RWPE1 (cell line): ENCODE measurements at places on chromosomes 6 and 20.

- DNase-seq: no peak
Measured at GRCh38 chr6:151757506-151757955, 50.0 kb upstream of the ESR1 start.

DNA sequence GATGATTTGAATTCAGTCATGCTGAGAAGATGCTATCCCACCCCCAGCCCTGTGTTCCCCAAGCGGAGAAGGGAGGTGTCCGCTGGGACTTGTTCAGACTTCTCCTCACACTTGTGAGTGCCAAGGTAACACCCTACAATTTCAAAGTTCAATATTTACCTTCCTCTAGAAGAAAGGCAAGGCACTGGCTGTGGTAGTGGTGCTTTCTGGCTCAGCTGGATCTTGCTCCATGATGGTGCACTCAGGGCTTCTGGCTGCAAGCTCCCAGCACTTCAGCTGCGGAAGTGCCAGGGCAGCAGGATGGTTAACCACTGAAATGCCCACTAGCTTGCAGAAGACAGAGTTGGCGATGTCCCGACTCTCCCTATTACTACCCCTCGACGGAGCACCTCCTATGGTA, 135.4 kb downstream of the MTFR2 start:
- no peak for DNase-seq

DNA sequence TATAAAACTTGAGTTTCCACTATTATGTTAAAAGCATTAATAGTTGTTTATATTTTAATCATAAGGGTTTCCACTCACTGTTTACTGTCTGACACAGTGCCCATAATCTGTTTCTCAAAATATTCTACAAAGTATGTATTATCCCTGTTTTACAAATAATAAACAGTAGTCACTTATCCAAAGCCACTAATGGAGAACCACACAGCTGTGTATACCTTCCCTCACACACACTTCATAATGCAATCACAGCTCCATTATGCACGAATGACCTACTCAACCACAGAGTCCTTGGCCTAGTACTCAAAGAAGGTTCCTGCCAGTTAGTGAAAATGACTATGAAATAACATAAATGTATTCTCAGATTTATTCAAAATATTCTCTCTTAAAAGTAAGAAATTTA, 103.1 kb downstream of the EPB41L2 start:
- no peak for DNase-seq

DNA sequence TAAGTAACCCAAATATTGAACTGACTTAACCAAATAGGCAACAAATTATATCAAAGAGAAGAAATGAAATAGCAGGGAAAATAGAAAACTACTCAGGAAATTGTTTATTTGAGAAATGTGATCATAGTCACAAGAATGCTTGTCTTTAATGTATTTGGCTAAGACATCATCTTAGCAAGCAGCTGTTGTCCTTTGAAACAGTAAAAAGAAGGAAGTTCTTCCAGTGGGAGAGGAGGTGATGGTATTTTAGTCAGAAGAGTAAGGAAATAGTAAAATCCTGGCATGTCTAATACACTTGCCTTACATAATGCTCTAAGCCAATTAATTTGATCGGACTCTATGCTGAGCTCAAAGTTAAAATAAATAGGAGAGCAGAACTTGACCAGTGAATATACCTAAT, 126.5 kb downstream of the EPM2A start:
- DNase-seq: no peak

DNA sequence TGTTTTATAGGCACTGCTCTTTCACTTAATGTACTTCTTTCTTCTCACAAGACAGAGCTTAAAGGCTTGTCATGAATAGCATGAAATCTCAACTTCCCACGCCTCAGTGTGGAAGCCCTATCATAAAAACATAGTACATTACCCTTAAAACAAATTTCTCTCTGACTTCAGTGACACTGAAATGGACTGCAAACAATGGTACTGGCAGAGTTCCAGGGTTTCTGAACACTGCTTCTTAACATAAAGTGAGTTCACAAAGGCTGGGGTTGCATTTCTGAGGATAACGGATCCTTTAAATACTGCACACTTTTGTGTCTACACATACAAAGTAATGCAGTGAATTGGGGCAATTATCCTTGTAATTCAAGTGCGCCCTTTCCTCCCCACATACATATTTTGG, 32.3 kb upstream of the PLEKHG1 start:
- no peak for DNase-seq

DNA sequence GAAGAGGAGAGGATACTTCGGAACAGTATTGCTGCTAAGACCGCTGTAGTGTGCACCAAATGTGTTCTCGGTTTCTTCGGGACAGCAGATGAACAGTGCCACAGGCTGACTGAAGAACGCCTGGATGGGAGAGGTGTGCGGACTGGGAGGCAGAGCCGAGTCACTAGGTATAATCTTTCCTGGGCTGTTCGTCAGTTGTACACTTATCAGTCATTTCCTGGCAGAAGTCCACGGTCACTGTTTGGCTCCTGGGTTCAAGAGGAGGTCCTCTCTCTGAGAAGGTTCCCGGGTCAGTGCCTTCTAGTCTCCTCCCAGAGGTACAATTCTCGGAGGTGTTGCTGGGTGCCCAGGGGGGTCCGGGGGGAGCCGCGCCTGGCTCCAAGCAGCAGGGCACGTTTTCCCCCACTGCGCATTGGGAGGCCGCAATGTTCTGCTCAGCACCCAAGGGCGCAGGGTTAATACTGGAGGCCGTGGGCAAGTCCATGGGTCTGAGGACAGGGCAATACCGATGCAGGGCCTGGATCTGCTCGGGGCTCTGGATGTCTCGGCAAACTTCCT, 38.1 kb downstream of the GJA10 start:
- DNase-seq: no peak

DNA sequence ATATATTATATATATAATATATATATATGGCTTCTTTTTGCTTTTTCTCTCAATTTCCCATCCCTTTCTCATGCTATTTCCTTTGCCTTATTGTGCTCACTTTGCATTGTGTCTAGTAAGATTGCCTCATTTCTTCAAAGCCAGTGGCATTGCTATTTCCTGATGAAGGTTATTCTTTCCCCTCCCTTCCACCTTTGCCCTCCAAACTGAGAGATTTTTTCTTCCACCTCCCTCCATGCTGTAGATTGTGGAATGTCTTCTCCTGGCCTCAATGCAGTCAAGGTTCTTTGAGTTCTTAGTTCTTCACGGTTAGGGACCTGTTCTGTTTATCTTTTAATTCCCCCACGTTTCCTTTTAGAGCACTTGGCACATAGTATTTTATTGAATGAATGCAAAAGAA, 17.2 kb downstream of the SH3BGRL2 start:
- no peak for DNase-seq

GRCh38 chr6:1364791-1365190, 24.6 kb upstream of the FOXF2 start:
- no peak for DNase-seq

- peak; percentile 86 for DNase-seq
Measured at GRCh38 chr6:138086573-138087196, 20.5 kb downstream of the PERP start.

DNA sequence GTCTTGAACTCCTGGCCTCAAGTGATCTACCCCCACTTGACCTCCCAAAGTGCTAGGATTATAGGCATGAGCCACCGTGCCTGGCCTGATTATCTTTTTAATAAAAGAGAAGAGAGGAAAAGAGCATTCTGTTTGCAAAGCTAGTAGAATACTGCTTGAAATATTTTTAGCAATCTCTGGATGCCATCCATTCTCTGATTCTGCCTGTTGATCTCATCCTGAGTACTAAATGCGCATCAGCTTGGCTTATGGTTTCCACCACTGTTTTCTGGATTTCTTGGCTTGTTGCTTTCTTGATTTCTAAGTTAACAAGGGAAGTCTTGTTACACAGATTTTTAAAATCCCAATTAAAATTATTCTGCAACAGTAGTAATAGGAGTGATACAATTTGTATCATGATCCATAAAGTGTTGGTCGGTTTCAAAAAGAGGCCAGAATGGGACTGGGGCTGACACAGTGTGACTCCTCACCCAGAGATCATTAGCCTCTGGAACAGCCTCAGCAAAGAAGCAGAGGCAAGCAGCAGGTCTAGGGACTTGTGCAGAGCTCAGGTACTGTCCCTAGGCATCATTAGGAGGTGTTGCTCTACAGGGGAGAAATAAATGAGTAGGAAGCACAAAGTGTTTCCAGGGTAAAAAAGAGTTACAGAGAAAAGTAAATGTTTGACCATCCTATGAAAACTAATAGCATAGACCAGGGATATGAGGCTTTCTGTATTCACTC, 17.8 kb upstream of the SLC16A10 start:
- no peak for DNase-seq

DNA sequence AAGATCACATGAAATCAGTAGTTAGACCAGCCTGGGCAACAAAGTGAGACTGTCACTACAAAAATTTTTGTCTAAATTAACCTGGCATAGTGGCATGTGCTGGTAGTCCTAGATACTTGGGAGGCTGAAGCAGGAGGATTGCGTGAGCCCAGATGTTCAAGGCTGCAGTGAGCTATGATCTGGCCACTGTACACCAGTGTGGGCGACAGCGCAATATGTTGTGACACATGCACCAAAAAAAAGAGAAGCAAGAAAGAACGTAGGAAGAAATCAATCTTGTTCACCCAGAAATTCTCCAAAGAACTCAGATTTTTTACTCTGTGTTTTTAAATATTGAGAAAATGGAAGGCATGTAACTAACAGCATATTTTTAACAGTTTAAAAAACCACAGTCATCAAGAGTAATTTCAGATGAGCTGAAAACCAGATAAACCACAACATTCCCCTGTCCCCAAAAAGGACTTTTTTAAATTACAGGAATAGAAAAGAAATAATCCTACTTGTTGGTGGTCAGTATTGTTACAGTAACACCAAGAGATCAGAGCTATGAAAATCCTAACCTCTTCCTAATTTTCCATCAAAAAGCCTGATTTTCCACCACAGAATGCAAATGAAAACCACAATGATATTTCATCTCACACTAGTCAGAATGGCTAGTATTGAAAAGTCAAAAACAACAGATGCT, 240.2 kb downstream of the KHDC1L start:
- DNase-seq: no peak

DNA sequence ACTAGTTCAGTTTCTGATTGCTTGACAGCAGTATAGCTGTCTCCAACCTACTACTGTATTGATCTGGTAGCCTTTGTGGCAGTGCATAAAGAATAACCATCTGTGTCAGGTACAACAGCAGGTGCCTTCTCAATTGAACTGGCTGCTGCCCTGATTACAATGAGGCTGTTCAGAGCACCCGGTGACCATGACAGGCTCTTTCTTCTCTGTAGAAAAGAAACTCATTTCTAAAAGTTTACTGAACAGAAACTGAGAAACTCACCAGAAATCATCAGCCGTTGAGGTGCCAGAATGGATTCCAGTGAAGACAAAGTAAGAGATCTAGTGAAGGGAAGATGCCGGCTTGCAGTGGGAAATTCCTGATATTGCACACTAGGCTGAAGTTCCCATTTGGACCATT, 954.4 kb downstream of the PHF3 start:
- no peak for DNase-seq
